ENCODE measurements at places on chromosomes 11 and 22.

DNA sequence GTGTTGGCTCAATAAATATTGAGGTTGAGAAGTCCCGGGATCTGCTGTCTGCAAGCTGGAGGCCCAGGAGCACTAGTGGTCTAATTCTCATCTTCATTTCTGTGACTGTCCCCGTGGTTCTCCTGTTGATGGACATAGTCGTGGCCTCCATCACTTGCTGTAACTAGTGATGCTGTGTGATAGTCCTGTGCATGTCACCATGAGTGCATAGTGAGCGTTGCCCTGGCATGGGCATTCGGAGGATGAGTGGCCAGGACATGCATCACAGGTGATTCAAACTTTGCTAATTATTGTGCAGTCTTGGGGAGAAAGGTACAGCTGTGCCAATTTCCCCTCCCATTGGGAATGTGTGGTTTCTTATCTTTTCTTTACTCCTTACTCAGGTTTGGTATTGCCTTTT is 902.2 kb downstream of the BRD1 start:
- DNase-seq = no peak

GRCh38 chr11:78161962-78162371 is 22.5 kb upstream of the ALG8 start:
- DNase-seq = no peak

DNA sequence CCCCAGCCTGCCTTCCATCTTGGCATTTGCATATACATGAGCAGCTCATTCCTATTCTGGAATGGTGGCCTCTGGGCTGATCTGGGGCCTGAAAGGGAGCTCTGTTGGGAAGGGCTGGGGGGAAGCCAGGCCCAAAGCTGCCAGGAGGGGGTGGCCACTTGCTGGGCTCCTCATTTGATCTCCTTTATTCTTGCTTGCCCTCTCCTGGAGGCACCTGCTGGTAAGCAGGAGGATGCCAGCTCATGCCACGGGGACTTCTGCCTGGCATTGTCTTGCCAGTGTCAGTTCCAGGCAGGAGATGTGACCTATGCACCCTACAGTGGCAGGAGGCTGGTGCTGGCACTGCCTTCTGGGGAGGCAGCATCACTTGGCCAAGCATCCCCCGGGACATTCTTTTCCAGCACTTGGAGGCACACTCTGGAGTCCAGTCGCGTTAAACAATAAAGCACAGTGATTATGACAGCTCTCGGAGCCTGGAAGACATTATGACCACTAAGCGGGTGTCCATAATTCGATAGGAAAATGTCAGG is 128.3 kb downstream of the NTM start:
- DNase-seq = no peak

DNA sequence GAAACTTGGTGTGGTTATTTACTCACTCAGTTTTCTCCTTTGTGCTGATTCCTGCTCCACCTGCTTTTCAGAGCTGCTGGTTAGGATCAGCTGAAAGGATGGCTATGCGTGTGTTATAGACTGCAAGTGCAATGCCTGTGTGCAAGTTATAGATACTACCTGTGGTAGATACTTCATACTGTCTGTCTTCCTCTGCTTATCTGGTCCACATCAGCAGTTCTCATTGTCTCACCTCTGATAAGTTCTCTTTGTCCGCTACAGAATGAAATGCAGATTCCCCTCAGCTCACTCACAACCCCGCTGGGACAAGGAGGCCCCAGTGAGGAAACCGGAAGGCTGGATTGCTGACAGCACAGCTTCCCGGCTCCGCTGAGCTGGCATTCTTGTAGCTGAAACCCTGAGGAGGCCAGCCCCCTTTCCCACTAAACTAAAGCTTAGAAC is 37.5 kb upstream of the LYVE1 start:
- DNase-seq = no peak

DNA sequence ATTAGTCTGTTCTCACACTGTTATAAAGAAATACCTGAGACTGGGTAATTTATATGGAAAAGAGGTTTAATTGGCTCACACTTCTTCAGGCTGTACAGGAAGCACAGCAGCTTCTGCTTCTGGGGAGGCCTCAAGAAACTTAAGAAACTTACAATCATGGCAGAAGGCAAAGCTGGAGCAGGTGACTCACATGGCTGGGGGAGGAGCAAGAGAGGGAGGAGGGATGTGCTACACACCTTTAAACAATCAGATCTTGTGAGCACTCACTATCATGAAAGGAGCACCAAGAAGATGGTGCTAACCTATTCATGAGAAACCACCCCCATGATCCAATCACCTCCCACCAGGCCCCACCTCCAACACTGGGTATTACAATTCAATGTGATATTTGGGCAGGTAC is 381.6 kb downstream of the ETS1 start:
- DNase-seq = no peak

GRCh38 chr11:91981995-91982394 is 242.6 kb upstream of the FAT3 start:
- DNase-seq = peak; percentile 41

DNA sequence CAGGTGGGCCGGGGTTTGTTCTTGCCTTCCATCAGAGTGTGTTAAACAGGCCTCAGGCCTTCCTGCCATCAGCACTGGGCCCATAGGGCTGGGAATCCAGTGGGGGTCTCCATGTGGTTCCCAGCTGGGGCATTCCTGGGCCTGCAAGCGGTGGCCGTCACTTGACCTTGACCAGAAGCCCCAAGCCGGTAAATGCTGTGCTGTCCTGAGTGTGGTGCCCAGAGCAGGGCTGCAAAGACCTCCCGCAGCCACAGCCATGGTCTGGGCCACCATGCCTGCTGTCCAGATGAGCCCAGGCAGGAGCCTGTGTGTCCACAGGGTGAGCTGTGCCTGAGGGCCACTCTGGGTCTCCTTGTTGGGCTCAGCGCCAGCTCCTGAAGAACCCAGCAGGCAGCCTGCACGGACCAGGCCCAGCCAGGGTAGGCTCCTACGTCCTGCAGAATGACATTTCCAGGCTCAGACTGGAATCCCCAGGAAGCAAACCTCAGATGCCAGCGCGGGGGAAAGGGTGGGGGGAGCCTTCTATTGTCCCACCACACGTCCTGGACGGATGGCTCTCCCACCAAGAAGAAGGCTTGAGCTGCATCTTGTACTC is 117.3 kb downstream of the KCNQ1OT1 start:
- DNase-seq = no peak

- no peak for DNase-seq
Observed at GRCh38 chr11:60910281-60910687, 3.7 kb upstream of the TMEM109 start.

GRCh38 chr11:67644472-67645418 is 5.2 kb upstream of the TBX10 start:
- no peak for DNase-seq

DNA sequence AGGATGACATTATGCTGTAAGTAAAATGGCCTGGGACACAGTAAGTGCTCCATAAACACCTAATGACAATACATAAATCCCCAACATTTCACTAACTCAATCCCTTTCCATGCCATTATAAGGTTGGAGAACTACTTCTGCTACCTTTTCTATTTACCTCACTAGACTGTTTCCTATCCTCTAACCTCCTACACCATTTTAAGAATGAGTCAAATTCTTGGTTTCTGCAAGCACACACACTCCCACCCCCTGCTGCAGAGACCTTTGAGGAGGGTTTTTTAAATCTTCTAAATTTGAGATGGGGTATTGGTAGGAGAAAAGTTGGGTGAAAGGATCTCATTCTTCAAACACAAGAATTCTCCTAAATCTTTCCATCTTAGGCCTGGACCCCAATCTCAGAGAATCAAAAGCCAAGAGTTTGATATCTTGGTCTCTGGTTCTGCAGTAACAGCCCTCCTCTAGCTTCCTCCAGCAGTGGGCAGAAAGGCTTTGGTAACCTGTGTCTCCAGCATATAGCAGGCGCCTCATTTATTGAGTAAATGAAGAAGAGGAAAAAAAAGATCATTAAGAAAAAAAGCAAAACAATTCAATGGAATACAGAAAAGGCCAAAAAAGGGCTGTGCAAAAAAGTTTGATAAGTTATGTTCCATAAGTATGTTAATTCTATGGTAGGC is 42.3 kb downstream of the SYTL2 start:
- no peak for DNase-seq

DNA sequence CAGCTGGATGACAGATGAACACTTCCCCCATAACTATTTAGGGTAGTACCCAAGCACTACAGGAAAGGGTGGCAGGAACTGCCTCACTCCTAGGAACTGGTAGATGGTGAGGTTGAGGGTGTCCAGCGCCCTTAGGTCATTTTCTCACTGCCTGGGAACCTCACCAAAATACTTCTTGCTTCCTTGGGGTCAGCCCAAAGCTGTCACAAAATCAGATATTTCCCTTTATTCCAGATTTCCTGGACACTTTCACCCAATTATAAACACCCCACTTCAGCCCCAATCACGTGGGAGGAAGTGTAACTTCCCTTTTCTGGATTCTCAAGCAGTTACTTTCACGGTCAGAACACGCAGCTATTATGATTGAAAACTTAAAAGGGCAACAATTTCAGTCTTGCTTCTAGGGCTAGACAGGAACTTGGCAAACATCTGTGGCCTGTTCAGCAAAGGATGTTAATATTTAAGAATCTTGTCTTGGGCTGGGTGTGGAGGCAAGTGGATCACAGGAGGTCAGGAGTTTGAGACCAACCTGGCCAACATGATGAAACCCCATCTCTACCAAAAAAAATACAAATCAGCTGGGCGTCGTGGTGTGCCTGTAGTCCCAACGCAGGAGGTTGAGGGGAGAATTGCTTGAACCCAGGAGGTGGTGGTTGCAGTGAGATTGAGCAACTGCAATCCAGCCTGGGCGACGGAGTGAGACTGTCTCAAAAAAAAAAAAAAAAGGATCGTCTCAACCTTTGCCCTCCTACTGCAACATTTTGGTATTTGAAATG is 4.0 kb downstream of the FTH1 start:
- DNase-seq = no peak

- DNase-seq = no peak
Observed at GRCh38 chr11:1727096-1727690, 23.2 kb downstream of the IFITM10 start.

Data from AG04450 (cell line).